Retinal pigment epithelial cell (primary cell): ENCODE measurements at places on chromosomes 11 and 22.

- DNase-seq: no peak
These were observed 52.7 kb upstream of the GRAMD1B start for GRCh38 chr11:123377355-123377754.

DNA sequence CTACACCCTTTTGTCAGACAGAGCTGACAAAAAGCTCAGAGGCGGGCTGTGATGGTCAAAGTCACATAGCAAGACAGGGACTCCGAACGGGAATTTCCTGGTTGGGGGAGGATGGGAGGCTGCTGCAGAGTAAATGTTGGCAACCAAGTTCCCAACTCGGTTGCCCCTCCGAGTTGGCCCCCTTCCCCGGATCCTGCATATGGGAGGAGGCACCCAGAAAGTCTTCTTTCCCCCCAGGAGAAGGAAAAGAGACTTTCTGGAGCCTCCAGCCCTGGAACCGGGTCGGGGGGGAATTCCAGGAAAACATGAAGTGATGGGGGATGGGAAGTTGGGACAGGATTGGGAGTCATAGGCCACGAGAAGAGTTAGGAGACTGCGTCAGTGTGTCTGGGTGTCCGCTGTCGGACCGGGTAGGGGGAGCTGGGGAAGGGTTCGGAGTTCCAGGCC lies 614 bp downstream of the SELENOM start:
- DNase-seq: no peak

- DNase-seq: no peak
These were observed 19.5 kb downstream of the BLID start for GRCh38 chr11:122096272-122097112.

DNA sequence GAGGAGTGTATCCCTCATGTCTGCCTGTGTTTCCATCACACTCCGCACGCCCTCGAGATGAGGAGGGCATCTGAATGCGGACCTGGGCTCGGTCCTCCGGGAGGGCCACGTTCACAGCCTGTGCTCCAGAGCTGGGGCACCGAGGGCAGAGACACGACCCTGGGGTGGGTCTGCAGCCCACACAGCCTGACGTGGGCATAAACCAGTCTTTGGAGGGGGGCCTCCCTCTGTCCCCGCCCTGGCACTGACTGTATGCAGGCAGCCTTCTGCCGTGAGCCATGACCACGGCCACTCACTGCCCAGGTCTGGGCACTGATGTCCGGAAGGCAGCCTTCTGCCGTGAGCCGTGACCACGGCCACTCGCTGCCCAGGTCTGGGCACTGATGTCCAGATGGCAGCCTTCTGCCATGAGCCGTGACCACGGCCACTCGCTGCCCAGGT lies 1425.1 kb downstream of the BRD1 start:
- no peak for DNase-seq
